ELR (cell line): ENCODE measurements at places on chromosomes 16 and 17.

DNA sequence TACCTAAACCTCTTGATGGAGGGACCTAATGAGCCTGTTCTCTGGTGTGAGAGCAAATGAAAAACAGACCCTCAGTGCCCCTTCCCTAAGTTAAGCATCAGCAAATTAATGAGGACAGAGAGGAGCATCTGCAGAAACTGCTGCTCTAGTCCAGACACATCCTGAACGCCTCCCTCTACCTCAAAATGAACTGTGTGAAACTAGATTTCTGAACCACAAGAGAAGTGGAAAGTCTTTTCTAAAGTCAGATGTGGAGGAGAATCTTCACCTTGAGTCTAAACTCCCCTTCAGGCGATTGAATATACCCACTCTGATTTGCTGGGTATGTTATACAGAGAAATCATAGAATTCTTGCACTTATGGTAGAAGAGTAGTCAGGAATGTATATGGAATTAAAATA is 104.4 kb upstream of the AMZ2 start:
- no peak for DNase-seq

GRCh38 chr17:11459861-11460331 is 138.4 kb upstream of the DNAH9 start:
- no peak for DNase-seq

DNA sequence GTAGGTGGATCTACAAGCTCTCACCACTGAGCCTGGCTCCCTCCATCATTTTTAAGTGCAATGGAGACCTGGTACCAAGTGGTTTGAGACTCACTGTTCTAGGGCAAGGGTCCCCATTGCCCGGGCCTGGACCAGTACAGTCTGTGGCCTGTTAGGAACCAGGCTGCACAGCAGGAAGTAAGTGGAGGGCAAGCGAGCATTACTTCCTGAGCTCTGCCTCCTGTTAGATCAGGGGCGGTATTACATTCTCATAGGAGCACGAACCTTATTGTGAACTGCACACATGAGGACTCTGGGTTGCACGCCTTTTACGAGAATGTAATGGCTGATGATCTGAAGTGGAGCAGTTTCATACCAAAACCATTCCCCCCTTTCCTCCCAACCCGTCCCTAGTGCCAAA is 6.8 kb upstream of the ZNF594 start:
- DNase-seq: no peak

GRCh38 chr16:3717235-3718018 is at the start of gene TRAP1:
TSS of gene TRAP1 (minus strand) at chr16:3717524. CDS start at chr16:3717508, 16 bp downstream.
- peak; percentile 81 for DNase-seq

GRCh38 chr16:71254832-71255525 is 24.5 kb upstream of the HYDIN start:
- no peak for DNase-seq

- no peak for DNase-seq
These were observed 93.3 kb downstream of the TNFRSF13B start for GRCh38 chr17:16878606-16879005.

DNA sequence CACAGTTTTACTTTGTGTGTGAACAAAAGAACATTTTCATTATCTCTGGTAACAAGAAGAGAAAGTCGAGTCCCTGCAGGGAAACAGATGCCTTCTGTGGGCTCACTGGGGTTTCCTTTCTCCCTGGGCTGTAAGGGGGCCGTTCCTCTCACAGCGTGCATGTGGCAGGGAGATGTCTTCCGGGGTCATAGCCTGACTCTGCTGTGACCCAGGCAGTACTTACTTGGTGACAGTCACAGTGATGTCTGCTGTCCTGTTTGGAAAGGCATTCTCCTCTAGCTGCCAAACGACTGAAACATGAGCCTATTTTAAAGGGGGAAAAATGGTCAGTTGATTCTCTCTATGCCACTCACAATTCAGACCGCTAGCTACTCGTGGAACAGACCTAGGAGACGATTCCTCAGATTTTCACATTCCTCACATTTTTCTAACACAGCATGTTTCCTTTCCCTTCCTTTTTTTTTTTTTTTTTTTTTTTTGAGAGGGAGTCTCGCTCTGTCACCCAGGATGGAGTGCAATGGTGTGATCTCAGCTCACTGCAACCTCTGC is 7.3 kb downstream of the HASPIN start:
- DNase-seq: peak; percentile 60

GRCh38 chr17:66579556-66579955 is 255.4 kb upstream of the CACNG5 start:
- no peak for DNase-seq

DNA sequence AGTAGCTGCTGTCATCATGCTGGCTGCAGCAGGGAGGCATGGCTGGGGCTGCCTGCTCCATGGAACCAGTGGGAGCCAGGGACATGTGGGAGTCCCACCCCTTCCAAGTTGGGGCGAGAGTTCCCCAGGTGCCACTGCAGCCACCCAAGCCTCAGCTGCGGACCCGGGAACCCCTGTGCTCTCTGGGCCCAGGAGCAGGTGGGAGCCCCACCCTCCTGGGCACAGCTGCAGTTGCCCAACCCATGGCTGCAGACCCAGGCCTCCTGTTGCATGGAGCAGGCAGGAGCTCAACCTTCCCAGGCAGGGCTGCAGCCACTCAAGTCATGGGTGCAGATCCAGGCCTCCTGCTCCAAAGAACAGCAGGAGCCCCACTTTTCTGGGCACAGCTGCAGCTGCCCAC is 274.2 kb upstream of the KCNJ16 start:
- DNase-seq: no peak

DNA sequence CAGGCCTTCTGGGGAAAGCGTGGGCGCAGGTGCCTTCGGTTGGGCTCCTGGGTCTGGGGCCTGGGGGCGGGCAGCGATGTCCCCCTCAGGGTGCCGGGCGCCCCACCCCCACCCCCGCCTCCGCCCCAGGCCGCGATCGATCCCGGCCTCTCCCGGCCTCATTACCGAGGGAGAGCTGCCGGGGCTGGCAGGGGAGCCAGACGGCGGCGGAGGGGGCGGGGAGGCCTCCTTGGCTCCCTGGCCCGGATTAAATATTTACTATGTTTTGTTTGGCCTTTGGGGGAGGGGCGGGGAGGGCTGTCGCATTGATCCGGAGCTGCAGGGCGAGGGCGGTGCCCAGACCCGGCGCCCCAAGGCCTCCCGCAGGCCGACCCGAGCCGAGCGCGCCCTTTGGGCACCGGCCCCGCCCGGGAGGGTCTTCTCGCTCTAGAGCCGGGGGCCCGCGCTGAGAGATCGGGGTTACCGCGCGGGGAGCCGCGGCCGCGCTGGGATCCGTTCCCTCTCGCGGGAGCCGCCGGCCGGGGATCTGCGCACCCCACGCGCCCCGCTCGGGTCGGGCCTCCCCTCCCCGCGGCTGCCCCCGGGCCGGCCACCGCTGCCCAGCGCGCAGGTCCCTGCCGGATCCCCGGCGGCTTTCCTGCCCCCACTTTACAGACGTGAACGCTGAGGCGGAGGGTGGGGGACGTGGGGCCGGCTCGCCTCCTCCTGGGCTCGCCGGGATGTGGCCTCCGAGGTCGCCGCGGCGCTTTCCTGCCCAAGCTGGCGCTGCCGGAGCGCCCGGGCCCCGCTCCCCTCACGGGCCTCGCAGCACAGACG is 27.0 kb downstream of the RTN4RL1 start:
- no peak for DNase-seq

DNA sequence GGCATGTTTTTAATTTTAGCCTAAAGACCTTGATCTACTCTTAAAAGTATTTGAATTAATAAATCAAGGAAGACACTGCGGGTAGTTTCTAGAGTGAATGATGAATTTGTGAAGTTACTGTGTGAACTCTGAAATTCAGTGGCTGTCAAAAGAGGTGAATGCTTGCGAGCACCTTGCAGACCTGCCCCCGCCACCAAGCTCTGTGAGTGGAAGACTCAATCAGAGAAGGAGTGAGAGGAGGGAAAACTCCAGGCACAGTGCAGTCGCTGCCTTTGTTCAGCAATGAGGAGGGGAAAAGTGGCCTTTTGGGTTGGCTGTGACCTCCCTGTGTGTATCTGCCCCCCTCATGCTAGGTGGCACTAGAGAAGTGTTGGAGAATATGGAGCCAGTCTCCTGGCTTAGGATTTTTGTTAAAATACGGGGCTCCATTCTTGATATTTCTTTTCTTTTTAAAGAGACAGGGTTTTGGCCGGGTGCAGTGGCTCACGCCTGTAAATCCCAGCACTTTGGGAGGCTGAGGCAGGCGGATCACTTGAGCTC is 53.0 kb downstream of the LDHD start:
- DNase-seq: no peak

GRCh38 chr17:34246446-34246845 is 8.6 kb upstream of the CCL2 start:
- no peak for DNase-seq

DNA sequence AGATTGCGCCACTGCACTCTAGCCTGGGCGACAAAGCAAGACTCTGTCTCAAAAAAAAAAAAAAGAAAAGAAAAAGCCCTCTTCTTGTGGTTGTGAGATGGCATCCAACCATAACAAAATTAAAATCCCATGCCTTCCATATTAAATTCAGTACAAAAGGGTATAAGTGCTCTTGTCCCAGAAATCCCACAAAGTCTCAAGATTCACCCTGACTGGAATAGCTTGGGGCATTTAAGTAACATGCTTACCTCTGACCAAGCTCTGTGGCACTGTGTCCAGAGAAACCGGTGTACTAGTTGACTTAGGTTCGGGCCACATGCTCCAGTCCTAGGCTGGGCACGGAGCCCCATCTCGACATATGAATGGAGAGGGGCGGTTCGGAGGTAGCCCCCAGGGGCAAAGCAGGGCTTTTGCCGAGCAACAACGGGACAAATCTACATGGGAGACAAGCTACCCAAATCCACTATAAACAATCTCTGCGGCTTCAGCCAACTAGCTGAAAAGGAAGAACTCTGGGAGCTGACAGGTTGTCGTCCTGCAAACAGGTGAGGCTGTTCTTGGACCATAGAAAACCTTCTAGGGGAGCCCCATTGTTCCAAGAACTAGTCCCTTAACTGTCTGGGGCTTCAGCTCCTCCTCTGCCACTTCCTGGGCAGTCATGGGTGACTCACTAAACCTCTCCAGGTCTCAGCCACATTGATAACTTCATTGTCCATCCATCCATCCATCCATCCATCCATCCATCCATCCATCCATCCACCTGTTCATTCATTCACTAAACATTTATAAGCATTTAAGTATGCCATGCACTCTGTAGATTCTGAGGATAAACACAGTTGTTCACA is 10.3 kb upstream of the IL4R start:
- peak; percentile 51 for DNase-seq

GRCh38 chr16:5838725-5839124 is 741.1 kb upstream of the EEF2KMT start:
- DNase-seq: no peak
